ENCODE measurements at places on chromosomes 13 and 19.

- no peak for DNase-seq
Observed at GRCh38 chr13:46484561-46484960, 68.4 kb upstream of the LRCH1 start.

- no peak for DNase-seq
Observed at GRCh38 chr13:44815623-44816022, 173.6 kb downstream of the NUFIP1 start.

DNA sequence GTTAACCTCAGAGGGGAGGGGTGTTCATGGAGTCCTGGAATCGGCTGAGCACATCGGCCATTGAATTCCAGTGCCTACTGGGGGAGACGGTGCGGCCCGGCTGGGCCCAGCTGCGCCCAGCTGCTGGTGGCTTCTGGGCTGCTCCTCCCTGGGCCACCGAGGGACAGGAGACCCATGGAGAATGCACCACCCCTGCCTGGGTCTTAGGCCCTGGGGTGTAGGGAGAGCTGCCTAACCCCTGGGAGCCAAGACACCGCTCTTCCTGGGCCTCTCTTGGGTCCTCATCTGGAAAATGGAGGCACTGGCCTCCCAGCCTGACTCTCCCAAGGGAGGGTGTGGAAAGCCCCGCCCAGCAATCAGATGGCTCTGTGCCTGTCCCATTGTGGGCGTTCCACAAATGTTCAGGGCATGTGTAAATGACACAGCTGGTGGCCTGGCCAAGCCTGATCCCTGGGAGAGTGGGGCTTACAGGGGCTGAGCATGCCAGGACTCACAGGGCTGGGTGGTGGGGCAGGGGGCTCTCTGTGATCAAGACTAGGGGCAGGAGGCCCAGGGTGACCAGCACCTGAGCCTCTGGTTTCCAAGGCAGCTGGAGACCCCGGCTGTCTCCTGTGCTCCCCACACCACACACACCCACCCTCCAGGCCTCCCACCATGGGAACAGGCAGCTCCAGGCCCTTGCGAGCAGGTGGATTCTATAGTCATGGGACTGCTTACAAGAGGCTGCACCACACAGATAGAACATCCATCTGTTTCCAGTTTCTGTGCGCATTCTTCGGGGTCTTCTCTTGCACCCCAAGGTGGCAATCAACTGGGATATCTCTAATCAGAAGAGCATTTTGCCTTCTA, 150.9 kb downstream of the URI1 start:
- no peak for DNase-seq

- no peak for DNase-seq
Observed at GRCh38 chr19:33665776-33666595, 44.2 kb downstream of the CHST8 start.

GRCh38 chr13:52879950-52880741, 31.7 kb upstream of the PCDH8 start:
- DNase-seq = no peak
